ENCODE measurements at places on chromosomes 16 and 17. TPM values are rescaled to one million over a fixed set of nuclear protein-coding genes. Genes with fewer than 3 reads are reported as not detected.
A peak's percentile ranks its signal among the peaks of the same experiment; 100 is the strongest.

- peak; percentile 34 for DNase-seq
These were observed 482 bp upstream of the SLC16A3 start for GRCh38 chr17:82228278-82228841.

LGALS9C gene
- not detected for total RNA-seq

SLC12A3 gene
- not detected for total RNA-seq

DRC3 gene
- total RNA-seq: 0.97 TPM

Measured in fibroblast of villous mesenchyme (primary cell).